Amygdala (tissue), 56 donors: ENCODE measurements at places on chromosomes 1 and 21.

- no peak for DNase-seq
Measured at GRCh38 chr1:65009724-65010420, 43.5 kb upstream of the JAK1 start.

DNA sequence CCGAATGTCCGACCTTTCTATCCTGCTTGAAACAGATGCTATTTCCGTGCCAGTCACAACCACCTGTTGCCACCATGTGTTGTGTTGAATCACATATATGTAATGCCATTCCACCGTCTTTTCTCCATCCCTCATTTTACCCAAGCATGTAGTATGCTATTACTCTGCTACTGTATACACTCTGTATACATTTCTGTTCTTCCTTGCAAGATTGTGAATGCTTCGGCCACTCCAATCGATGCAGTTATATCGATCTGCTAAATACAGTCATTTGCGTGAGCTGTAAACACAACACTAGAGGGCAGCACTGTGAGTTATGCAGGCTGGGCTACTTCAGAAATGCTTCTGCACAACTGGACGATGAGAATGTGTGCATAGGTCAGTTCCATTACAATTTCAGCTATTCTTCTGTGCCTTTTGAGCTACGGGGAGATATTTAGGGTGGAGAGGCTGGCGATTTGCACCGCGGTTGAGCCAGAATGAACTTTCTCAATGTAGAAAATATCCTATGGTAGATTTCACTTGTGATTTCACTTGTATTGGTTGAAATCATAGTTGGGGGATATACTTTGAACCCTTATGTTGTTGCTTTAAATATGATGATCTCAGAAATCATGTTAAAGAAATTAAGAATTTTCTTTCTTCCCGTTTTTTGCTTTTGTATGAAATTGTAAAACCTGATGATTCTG lies 289.8 kb downstream of the NTNG1 start:
- peak; percentile 8 for DNase-seq

DNA sequence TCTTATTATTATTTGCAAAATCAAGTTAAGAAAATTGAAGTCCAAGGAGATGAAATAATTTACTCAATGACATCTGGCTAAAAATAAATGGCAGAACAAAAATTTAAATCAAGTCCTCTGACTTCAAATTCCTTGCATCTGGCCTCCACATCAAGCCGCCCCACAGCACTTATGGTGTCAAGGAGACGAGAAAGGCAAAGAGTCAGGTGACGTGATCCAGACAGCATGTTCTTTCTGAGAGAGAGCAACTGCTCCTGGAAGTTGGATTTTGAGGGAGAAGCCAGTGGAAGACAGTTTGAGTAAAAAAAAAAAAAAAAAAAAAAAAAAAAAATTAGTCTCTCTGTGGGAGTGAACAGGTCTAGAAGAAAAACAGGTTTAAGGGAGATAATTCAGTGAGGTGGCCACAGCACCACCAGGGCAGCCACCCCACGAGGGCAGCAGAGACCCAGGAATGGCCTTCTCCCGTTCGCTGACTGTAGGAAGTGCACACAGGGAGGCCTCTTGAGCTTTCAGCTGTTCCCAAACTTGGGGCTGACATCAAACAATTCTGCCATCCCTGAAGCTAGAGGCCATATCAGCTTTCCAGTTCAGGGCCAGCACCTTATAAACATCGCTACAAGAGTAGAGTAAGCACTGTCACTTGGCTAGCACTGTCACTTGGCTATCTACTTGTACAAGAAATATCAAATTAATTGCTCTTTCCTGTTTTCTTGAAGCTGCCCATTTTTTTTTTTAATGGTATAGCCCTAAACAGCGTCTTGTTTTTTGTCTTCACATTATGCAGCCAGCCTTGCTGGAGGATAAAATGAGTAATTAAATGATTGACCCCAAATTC lies 7.8 kb downstream of the C1orf162 start:
- no peak for DNase-seq

DNA sequence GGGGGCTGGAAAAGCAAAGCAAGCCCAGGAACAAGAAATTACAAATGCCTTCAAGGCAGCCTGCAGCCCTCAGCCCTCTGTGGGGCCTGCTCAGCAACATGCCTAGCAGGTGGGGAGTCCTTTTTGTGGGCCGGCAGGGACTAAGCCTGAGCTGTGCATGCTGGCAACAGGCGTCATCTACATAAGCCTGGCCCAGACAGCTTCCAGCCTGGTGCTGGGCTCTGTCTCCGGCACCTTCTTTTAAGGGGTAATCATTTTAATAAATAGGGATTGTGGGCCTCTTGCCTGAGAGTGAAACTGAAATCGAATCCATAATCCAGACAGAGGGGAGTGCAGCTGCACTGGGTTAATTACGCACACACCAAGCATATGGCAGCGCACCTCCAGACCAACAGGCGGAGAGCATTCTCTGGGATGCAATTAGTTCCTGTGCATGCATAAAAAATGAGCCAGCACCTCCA lies 96.6 kb downstream of the DDX20 start:
- DNase-seq = no peak

DNA sequence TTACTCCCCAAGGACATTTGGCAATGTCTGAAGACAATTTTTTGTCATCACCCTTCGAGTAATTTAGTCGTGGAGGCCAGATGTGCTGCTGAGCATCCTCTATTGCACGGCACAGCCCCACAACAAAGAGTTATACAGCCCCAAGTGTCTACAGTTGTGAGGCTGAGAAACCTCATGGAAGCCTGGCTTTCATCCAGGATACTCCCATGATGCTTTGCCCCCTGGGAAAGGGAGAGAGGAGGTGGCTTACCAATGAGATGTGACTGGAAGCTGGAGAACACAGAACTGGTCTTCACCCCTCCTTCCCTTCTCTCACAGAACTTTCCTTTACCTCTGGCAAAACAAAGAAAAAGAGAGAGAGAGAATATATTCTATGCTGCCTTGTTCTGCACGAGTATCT lies 150.9 kb upstream of the VAMP3 start:
- no peak for DNase-seq

DNA sequence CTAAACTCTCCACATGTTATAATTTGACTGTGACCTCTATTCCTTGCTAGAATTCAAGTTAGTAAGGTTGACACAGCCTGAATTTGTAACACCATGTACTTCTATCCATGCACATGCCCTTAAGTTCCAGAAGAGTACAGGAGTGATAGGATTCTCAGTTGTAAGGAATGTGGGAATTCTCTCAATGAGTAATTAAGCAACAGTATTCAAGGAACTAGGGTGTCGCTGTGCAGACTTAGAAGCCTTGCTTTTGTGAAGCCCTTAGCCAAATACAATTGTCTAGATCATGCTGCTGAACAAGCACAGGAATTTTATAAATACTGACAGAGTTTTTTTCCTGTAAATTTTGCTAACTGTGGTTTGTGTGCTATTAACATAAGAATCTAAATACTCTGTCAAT lies 276.3 kb upstream of the PTBP2 start:
- DNase-seq = no peak

DNA sequence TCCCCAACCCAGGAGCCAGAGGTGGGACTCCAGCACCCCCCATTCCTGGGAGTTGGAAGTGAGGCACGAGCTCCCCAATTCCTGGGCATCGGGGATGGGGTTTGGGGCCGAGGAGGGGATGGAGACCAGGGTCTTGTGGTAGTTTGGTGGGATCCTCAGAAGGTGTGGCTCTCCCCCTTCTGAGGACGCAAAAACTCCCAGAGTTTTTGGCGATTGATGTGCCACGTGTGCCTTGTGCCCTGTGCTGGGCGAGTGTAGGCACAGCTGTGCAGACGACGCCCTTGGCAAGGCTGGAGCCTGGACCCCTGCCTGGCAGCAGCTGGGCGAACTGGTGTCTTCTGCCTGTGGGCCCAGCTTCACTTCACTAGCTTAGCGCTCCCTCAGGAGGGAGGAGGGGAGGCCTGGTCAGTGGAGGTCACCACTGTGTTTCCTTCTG lies 2.6 kb downstream of the GUK1 start:
- no peak for DNase-seq

GRCh38 chr1:226661965-226662364 lies 77.1 kb downstream of the ITPKB start:
- no peak for DNase-seq

- DNase-seq = no peak
Measured at GRCh38 chr1:158248118-158248517, 6.1 kb upstream of the CD1A start.

DNA sequence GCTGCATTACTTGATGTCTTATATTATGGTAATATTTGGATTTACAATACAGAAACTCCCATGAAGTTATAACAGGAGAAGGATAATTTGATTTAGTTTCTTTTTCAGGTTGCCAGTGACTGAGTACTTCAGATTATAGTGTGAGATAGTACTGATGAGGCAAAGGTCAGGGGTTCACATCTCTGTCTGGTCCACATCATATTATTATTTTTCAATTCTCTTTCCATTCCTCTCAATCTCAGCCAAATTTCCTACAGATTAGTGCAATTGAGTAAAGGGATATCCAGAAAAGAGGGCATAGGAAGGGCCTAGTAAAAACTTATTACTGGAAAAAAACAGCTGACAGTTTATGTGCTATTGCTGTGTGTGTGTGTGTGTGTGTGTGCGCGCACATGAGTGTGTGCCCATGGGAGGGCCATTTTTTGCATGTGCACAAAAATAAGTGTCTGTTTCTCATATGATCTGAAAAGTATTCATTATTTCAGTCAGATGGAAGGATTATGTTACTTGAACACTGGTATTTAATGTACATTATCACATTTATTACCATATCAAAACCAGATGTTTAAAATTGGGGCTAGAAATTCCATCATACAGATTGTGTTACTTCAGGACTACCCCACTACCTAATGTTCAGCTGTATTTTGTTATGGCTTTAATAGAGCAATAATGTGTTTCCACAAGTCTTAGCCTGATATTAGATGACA lies 78.3 kb upstream of the KCNK2 start:
- DNase-seq = no peak

DNA sequence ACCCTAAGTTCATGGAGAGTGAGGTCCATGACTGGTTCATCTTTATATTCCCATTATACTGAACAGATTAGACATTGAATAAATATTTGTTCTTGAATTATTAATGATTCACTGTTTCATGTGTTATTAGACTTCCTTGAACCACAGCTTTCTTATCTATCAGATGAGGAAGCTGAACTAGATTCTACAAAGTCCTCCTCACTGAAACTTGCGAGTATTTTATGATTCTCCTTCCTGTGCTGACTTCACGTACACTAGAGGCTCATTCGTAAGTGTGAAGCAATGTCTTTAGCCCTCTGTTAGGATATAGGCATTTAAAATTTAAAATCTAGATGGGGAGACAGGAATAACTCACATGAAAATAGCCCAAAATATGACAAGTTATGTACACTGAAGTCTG lies 95.6 kb upstream of the IRF2BP2 start:
- DNase-seq = no peak

GRCh38 chr21:31744182-31744800 lies 12.4 kb upstream of the SCAF4 start:
- no peak for DNase-seq

GRCh38 chr1:97610748-97611147 lies 310.1 kb downstream of the DPYD start:
- DNase-seq = no peak

DNA sequence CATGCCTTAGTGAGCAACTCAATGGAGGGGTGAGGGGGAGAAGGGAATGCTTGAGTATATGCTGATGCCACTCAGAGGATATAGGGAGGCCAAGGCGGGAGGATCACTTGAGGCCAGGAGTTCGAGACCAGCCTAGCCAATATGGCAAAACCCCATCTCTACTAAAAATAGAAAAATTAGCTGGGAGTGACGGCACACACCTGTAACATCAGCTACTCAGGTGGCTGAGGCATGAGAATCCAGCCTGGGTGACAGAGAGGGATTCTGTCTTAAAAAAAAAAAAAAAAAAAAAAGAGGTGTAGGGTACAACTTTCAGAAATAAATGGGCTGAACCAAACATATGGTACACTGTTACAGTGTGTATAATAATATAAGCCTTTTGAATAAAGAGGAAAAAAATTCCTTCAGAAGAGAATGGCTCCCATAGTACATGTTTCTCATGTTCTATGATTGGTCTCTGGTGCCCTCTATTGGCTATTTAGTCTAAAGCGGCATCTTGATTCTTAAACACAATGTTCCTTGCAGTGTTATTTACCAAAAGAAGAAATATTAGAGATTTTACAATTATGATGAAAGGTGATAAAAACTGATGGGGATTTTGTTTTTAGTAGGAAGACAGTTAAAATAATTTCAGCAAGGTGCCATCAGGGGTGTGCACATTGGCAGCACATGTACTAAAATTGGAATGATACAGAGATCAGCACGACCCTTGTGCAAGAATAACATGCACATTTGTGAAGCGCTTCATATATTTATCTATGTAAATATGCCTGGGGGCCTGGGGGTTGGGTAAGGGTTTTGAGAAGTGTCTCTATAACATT lies 109.8 kb downstream of the PATJ start:
- DNase-seq = no peak

- DNase-seq = no peak
Measured at GRCh38 chr1:86706018-86706635, 1.8 kb downstream of the SH3GLB1 start.

DNA sequence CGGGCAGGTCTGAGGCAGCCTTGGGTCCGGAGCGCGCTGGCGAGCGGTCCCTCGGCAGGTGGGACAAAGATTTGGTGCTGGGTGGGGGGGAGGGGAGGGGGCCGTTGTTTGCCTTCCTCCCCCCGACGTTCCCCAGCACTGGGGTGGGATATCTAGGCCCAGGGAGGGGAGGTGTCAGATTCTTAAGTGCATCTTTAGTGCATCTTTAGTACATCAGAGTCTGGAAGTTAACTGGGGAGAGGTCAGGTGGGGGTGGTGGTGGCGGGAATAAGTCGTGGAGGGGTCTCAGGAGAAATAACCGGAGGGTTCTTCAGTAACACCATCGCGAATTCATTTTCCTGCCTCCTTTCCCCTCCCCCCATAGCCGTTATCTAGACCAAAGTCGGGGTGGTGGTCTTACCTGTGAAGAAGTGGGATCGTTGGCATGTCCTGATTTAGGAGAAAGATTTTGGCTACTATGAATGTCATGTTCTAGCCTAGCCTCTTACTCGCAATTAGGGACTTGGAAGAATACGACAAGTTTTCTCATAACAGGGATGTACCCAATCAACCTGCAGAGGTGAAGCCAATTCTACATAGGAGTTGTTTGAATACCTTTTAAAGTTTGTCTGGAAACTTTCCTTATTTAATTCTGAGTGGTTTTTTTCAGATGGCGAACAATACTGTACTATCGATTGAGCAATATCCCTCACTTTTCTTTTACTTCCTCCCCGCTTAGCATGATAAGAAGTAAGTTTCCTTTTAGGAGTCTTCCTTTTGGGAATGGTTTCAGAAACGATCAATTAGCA lies 886 bp downstream of the ZMYM4 start:
- DNase-seq = no peak

- DNase-seq = no peak
Measured at GRCh38 chr1:181676269-181676668, 193.0 kb downstream of the CACNA1E start.

DNA sequence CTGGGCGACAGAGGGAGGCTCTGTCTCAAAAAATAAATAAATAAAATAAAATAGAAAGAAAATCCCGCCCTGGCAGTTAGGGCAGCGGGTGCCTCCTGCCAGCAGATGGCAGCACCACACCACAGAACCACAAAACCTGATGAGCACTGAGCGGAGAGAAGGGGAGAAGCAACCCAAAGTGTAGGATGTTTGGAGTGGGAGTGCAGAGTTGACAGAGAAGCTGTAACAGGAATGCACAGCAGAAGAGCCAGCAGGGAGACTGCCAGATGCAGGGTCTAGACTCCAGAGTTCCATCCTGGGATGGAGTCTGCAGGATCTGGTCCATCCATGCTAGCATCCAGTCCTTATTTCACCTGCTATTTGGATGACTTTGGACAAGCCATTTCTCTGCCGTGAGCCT lies 29.7 kb upstream of the KIRREL1 start:
- no peak for DNase-seq
